Non-pigmented ciliary epithelial cell (primary cell): ENCODE measurements at places on chromosomes 5 and 9.

DNA sequence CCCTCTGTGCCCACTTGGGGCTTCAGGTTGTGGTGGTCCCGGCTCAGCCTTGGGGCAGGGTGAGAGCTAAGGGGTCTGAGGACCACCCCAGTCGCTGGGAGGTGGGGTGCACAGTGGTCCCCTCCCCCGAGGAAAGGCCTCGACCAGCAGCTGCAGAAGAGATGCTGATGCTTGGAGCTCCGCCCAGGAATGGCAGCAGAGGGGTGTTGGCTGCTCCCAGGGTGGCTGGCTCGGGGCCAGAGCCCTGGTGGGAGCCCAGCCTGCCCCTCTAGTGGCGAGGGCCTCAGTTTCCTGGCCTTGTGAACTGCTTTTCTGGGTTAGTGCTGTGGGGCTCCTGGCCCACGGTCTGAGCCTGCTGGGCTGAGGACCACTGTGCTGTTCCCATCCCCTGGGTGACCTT is 1.2 kb downstream of the DIPK1B start:
- DNase-seq: no peak

- no peak for DNase-seq
Measured at GRCh38 chr5:5050801-5051200, 89.3 kb upstream of the ADAMTS16 start.

DNA sequence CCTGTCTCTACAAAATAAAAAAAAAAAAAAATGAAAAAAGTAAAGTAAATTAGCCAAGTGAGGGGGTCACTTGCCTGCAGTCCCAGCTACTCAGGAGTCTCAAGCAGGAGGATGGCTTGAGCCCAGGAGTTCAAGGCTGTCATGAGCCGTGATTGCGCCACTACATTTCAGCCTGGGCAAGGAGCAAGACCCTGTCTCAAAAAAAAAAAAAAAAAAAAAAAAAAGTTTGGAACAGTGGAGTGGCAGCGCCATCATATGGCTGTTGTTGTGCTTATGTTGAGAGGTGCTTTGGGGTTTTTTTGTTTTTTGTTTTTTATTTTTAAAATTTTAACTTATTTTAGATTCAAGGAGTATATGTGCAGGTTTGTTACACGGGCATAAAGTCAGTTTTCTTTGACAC is 3.6 kb downstream of the BRIX1 start:
- DNase-seq: no peak

- DNase-seq: peak; percentile 89
Measured at GRCh38 chr9:84170521-84171141, 169.9 kb downstream of the SLC28A3 start.

DNA sequence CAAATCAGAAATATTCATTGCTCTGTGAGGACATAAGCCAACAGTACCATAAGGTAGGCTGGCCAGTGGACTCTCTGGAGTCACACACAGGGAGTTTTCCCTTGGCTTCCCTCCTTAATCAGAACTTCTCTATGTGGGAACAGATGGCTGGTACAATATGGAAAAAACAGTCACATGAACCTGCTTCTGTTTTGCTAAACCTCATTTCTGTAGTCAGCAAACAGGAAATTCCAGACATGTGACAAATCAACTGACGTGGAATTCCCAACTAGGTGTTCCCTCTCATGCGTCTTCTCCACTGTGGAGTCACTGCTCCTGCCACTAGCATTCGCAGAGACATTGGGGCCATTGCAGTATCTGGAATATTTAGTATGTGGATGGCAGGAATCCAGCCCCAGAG is 617.6 kb downstream of the KIF4B start:
- DNase-seq: no peak

GRCh38 chr9:112031400-112031799 is 134.8 kb downstream of the UGCG start:
- no peak for DNase-seq

GRCh38 chr5:163373436-163374084 is 63.8 kb upstream of the CCNG1 start:
- DNase-seq: no peak

DNA sequence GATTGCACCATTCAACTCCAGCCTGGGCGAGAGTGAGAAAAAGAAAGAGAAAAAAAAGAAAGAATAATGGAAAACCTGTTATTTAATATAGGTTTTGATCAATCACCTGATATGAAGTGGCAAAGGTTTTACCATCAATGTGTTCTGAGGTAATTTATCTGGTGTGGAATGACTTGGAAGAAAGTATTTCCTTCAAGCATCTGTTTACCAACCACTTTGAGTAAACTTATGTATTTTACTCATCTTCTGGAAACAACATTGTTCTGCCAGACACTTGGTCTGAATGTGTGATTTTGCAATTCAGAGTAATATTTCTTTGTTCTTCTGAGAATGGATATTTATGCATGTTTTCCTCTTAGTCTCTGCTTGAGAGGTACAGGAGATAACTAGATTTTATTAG is 24.3 kb downstream of the KIF2A start:
- DNase-seq: no peak

GRCh38 chr9:78297672-78297961 is 692 bp downstream of the PSAT1 start:
- no peak for DNase-seq

GRCh38 chr9:36815023-36815422 is 219.0 kb downstream of the PAX5 start:
- DNase-seq: no peak

GRCh38 chr9:13461414-13461991 is 182.0 kb upstream of the MPDZ start:
- DNase-seq: no peak

DNA sequence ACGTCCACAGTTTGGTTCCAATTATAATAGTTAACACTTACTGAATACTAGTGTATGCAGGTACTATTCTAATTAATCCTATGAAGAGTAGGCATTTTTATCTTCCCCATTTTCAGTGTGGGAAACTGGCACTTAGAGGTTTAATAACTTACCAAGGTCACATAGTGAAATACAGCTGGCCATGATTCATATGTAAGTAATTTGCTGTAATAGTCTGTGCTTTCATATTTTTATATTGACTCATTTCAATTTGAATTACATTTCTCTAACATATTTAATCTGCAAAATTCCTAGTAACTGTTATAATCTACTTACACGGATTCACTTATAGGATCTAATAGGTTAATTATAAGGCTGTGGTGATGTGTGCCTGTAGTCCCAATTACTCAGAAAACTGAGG is 19.4 kb downstream of the CCNH start:
- DNase-seq: peak; percentile 68
